ENCODE measurements at places on chromosomes 16 and 17.
A peak's percentile ranks its signal among the peaks of the same experiment; 100 is the strongest.

DNA sequence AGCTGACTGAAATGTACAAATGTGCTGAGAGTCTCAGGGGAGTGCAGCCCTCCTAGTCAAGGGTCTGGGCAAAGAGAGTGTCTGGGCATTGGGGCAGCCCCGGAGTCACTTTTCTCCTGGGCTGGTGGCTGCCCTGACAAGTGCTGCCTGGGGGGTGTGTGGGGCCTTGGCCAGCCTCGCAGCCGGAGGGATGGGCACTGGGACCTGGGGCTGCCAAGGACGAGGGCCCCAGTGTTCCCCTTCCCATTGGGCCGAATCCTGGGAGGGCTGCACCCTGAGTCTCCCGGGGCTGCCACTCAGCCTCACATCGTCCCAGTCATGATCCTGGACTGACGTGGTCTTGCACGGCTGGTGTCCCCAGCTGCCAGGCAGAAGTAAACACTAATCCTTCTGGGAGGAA, 132.3 kb downstream of the BANP start:
- no peak for DNase-seq

- no peak for DNase-seq
Measured at GRCh38 chr17:77793971-77794235, 164.6 kb upstream of the TNRC6C start.

GRCh38 chr17:79980246-79981043, 55.2 kb downstream of the TBC1D16 start:
- DNase-seq, result no peak

- DNase-seq, result no peak
Measured at GRCh38 chr17:44115585-44116415, 7.6 kb downstream of the HDAC5 start.

GRCh38 chr17:13306310-13306962, 288.6 kb upstream of the ELAC2 start:
- peak; percentile 62 for DNase-seq

All from astrocyte of the cerebellum (primary cell).